Thymus (tissue), 14 donors: ENCODE measurements at places on chromosomes 7 and 10. TPM values are rescaled to one million over a fixed set of nuclear protein-coding genes. Genes with fewer than 3 reads are reported as not detected.

SPDYE1 gene
- total RNA-seq: not detected

MCMBP gene
- total RNA-seq: 53.2 TPM

TAF6 gene
- 10.2 TPM for total RNA-seq

CLDN12 gene
- total RNA-seq: 8.1 TPM

LIPK gene
- total RNA-seq: 0.33 TPM

ZSCAN25 gene
- total RNA-seq: 16.7 TPM

ADRB1 gene
- total RNA-seq: 0.14 TPM

LEP gene
- total RNA-seq: 0.05 TPM

- DNase-seq: no peak
Measured at GRCh38 chr7:1243964-1244416, 11.3 kb downstream of the UNCX start.

- DNase-seq: no peak
Measured at GRCh38 chr10:129322933-129323820, 143.9 kb upstream of the MGMT start.

- DNase-seq: no peak
Measured at GRCh38 chr7:68238204-68238805, 1241.7 kb downstream of the TYW1 start.

- no peak for DNase-seq
Measured at GRCh38 chr7:116547347-116547746, 22.5 kb downstream of the CAV1 start.

DNA sequence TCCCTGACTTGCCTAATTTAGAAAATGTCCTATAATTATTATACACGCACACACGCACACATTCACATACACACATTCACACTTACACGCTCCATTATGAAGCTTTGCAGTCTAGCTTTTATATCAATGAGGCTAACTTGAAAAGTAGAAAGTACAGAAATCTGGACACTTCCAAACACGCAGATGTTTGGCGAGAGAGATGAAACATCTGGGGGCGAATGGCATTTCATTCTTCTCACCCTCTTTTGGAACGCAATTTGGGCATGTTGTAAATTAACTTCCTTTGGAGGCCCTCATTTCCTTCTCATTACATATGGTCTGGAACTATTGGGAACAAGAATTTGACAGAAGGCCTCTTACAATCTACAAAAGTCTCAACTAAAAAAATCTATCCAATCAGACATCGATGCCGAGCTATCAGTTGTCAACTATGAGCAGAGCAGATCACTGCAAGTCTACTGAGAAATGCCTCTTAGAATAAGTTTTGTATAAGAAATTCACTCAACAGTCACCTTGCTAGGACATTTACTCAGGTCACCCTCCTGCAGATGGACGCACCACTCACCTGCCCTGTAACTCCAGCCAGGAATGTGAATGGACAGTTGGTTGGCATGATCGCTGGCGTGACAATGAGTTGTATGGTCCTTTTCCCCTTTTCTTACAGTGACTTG, 115.2 kb upstream of the ADAM12 start:
- no peak for DNase-seq

DNA sequence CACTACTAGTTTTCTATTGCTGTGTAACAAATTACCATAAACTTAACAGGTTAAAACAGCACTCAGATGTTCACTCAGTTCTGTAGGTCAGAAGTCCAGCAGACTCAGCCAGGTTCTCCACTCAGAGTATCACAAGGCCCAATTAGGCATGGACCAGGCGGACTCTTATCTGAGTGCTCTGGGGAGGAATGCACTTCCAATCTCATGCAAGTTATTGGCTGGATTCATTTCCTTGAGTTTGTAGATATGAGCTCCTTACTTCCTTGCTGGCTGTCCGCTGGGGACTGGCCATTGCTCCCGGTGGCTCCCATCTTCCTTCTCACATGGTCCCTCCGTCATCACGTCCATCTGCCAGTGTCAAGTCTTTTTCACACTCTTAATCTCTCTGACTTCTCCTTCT, 137.0 kb upstream of the PRR15 start:
- DNase-seq: no peak

DNA sequence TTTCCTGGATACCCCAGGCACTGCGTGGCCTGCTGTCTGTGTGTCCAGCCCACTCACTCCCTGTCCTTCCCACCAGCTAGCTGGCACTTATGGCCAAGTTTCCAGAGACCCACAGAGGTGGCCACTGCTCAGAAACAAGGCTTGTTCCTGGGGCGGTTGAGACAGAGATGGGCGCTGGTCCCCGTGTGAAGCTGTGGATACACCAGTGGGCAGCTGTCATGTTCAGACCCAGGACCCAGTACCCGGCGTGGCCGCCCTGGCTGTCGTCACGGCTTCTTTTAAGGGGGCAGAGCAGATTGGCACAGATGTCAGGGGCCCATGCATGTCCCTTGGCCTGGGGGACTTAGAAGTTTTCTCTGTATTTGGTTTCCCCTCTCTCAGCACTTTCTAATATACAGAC, 36.3 kb downstream of the FOXL3 start:
- DNase-seq: no peak

- DNase-seq: no peak
Measured at GRCh38 chr10:58087896-58088295, 179.8 kb downstream of the IPMK start.

DNA sequence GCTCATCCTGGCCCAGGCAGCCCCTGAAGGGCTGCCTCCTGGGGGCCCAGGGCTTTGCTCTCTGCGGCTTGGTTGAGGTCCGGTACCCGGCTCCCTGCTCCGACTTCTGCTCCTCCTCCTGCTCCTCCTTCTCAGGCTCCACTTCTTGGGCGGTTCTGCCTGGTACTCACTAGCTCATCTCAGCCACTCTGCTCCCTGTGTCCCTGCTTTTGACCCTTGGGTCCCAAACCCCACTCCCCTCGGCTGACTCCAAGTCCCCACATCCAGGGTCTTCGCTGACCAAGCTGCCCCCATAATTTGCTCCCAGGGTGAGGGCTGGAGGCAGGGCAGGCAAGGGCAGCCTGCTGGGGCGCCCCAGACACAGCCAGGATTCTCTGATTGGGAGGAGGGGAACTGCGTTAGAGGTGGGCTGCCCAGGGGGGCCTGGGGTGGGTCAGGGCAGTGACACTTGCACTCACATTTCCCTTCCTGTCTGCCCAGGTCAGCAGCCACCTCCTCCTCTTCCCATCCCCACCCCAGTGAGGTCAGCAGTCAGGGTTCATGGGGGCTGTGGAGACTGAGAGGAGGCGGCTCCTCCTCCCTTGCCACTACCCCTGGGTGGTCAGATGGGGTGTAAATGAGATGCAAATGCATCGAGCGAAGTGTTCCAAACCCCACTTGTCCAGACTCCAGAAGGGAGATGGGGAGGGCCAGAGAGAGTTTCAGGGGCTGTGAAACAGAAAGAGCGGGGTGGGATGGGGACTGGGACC, 2.2 kb downstream of the SMARCD3 start:
- DNase-seq: no peak

- no peak for DNase-seq
Measured at GRCh38 chr7:31919678-31920369, 150.4 kb downstream of the PDE1C start.

DNA sequence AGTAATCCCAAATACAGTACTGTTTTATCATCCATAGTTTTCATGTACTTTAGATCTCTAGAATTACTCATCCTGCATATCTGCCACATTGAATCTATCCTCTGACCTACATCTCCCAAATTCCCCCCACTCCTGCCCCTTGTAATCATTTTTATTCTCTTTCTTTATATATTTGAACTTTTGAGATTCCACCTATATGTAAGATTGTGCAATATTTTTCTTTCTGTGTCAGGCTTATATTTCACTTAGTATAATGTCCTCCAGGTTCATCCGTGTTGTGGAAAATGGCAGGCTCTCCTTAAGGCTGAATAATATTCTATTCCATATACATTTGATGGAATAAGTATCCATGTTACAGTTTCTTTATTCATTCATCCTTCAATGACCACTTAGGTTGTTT, 640.4 kb downstream of the POM121L12 start:
- DNase-seq: no peak

DNA sequence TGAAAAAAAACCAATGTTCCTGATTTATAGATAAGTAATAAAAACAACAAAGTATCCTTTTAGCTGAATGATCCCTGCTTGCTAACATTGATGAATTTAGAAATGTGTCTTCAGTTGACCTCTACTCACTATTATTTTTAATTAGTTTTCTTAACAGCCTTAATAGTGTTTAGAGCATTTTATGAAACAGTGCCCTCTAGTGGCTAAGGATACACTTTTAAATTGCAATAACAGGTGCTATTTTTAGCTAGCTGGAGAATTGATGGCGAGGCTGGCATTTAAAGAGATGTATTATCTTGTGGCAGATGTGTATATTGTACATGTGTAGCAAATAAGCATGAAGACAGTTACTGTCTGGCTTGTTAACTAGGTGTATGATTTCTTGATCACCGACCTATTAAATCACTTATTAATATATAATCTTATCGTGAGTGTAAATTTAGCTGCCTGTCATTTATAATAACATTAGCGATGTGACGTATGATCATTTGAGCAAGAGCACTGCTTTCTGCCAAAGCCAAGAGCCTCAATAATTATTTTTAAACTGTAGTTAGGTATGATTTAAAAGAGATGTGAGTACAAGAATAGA, 451.9 kb downstream of the DPP6 start:
- peak; percentile 7 for DNase-seq

DNA sequence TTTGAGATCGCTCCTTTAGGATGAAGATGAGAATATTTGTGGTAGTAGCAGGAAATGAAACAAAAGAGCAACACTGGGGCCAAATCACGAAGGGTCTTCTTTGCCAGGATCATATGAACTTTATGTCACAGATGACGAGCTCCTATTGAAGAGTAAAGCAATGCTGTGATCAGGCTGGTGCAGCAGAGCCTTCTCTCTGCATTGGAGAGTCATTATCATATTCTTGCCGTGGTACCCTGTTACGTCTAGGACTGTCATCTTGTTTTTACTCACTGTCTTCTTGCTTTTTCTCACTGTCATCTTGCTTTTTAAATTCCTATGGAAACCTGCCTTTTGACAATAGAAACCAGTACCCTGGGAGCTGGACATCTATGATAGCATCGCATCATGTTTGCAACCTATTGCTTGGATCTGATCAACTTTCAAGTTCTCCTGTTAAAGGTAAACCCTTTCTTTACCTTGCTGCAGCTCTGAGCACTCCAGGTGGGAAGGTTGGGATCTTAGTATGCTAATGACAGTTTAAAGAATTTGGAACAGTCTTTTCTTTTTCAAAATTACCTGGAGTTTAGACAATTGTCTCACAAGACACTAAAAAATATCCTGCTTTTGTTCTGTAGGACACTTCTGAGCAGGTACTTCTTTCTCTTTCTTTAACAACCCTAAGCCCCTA, 27.9 kb upstream of the CACNA2D1 start:
- no peak for DNase-seq

DNA sequence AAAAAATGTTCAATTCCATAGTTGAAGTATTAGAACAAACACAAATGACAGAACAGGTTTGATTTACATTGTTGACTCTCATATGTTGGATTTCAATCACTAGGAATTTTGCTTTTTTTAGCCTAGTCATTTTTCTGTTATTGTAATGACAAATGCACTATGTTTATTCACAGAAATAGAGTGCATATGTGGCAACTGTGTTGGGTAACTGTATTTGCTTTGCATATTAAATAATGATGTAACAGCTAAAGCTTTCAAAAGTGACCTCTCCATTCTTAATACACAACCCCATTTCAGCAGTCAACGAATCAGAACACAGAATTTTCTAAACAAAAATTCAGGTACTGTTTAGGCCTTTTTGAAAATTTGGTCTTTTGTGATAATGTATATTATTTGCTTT, 54.0 kb upstream of the SLC26A5 start:
- no peak for DNase-seq

- no peak for DNase-seq
Measured at GRCh38 chr7:54331311-54331710, 210.9 kb upstream of the VSTM2A start.

DNA sequence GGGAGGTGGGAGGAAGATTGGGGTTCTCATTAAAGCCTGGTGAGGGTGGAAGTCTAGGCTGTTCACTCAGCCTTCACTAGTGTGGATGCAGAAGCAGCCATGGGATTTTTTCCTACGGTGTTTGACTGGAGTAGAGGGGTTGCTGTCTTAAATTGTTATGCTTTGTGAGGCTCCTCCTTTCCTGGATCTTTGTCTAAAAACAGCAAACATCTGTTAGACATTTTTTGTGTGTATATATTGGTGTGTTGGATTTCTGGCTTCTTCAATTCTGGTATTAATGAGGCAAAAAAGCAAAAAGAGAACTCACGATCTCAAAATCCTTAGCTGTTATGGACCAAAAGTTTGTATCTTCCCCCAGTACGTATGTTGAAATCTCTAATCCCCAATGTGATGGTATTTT, 28.2 kb downstream of the MEOX2 start:
- DNase-seq: no peak

- DNase-seq: no peak
Measured at GRCh38 chr7:74283858-74284447, 5.3 kb upstream of the CLIP2 start.

DNA sequence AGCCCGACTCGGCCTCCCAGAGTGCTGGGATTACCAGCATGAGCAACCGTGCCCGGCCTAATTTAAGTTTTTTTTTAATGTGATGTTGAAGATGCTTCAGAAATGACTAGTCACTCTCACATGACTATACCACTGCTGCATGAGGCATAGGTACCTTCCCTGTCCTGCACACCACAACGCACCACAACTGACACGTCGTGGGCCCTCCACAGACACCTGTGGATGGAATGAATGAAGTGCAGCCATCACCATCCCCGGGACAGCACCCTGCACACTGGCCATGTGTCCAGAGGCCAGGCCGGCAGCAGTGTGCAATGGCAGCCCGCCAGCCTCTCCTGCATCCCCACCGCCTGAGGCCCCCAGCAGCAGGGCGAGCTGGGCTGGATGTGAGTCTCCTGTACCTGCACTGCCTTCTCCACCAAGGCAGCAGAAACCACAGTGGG, 55.1 kb downstream of the VOPP1 start:
- no peak for DNase-seq

- no peak for DNase-seq
Measured at GRCh38 chr7:111082351-111082750, 8.6 kb upstream of the LRRN3 start.

GRCh38 chr10:3281941-3282673, 109.5 kb upstream of the PITRM1 start:
- DNase-seq: no peak

DNA sequence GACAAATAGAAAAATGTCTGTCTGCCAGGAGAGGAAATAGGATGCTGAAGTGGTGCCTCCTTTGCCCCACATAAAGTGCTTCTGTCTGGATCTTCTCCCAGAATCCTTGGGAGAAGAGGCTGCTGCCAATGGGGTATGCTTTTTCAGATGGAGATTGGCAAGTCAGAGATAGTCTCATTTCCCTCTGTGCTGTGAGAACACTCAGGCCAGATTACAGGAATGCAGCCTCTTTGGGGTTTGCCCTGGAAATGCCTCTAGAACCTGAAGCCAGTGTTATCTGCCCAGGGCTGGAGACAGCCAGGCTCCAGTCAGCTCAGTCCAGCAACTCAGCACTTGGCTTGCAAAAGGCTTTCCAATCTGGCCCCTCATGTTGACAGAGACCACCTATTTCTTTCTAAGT, 119.1 kb upstream of the PHYHIPL start:
- DNase-seq: no peak
